Spinal cord (tissue), 10 donors: ENCODE measurements at places on chromosomes 11 and 22.

GRCh38 chr11:20022363-20023081 lies 137.8 kb downstream of the DBX1 start:
- peak; percentile 37 for DNase-seq

DNA sequence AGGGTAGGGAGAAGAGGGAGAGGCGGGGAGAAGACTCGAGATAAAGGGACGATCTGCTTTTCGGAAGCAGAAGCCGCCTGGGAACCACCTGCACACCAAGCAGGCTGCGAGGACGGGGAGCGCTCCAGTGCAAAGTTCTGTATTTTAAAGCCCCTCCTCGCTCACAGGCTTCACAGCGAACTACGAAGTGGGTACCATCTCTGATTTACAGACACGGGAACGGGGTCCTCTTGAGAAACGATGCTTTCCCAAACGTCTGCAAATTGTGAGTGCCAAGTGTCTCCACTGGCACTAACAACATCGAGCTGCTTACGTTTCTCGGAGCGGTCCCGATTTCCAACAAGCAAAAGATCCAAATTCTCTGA lies 700 bp upstream of the STX3 start:
- DNase-seq = no peak

GRCh38 chr11:115676768-115677167 lies 172.6 kb upstream of the CADM1 start:
- no peak for DNase-seq

DNA sequence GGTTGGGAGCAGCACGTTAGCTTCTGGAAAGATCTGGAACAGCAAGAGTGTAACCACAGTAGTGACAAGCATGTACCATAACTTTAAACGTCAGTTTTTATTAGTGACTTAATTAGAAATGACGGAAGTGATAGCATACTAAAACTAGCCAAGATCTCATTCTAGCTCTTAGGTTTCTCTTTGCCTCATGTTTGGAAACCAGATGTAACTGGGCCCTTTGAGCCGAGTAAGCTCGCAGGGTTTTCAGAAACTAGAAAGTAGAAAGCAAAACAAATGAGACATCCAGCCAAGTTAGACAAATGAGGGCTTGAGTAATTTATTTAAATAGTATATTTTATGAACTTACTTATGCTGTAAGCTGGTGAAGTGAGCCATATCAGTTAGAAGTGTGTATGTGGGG lies 40.2 kb upstream of the SLC5A12 start:
- DNase-seq = no peak

DNA sequence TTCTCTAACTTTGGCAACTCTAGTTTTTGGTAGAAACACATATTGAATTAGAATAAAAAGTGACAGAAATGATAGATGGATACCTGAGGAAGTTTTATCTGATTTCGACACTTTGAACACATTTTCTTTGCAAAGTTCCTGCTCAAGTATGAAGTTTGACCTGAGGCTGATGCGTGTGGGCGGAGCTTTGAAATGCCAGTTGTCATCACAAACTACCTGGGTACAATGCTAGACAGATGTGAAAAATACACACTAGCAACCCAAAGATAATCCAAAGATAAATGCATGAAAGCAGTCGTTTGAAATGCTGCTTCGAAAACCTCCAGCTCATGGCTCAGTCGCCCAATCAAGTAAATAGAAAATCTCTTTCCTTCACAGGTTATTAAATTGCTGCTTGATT lies 54.8 kb downstream of the CD44 start:
- DNase-seq = no peak

- no peak for DNase-seq
Measured at GRCh38 chr11:116650052-116650451, 122.7 kb downstream of the BUD13 start.

- peak; percentile 68 for DNase-seq
Measured at GRCh38 chr11:47768101-47768612, 1.0 kb upstream of the FNBP4 start.

DNA sequence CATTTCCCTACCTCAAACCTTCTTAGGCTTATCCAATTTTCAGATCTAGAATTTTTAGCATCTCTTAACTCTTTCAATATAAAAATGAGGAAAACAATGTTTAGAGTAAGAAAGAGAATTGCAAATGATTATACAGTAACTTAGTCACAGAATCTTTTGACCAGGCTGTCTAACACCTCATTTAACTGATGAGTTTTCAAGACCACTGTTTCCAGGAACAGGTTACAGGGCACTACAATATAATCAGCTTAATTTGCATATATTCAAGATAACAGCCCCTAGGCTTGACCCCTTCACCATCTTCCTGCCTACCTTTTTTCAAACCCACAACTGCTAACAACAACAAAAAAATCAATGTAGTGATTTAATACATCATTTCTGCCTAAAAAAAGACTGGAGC lies 12.7 kb downstream of the NUMA1 start:
- no peak for DNase-seq

DNA sequence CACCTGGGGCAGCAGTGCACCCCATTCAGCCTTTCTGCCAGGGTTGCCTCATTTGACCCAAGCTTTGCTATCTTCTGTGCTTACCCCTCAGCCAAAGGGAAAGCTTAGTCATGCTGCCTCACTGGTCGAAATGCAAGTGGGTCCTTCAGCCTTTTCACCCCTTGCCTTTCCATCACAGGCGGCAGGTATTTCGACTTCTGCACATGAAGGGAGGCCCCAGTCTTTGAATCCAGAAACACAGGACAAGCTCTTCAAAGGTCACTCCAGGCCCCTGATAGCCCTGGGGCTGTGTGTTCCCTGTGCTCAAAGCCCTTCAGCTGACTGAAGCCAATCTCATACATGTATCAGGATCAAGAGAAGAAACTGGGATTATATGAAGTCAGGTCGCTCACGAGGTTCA lies 129.7 kb downstream of the SNX19 start:
- no peak for DNase-seq

GRCh38 chr22:47841156-47841555 lies 1078.7 kb downstream of the TBC1D22A start:
- no peak for DNase-seq

DNA sequence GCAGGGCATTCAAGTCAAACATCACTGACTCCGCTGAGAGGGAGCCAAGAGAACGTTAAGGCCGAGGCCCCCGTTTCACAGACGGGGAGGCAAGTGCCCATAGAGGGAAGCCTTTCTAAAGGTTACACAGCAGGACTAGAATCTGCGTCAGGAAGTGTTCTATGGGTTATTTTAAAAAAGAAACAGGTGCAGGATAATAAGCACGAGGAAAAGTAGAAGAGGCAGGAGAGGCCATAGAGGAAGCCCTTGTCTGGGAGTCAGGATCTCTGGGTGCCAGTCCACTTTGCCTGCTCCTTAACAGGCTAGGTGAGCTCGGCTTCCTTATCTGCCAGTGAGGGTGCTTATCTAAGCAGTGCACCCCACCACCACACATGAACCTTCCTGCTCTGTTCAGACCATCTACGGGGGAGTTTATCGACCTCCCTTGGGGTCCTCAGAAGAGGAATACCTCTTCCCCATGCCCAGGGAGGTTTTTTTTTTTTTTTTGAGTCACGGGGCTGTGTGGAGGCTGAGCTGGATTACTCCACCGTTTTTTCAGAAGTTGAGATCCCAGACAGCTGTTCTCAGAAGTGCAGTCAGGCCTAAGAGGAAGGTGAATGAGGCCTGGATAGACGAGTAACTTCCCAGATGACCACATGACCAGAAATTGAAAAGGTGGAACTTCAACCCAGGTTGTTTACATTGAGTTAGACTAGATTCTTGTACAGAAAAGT lies 1.2 kb upstream of the FCHSD2 start:
- no peak for DNase-seq

- no peak for DNase-seq
Measured at GRCh38 chr22:43876866-43877509, 14.7 kb upstream of the SULT4A1 start.

GRCh38 chr11:72718101-72718501 lies 34.1 kb downstream of the ARAP1 start:
- no peak for DNase-seq

- DNase-seq = no peak
Measured at GRCh38 chr22:20549232-20549841, 41.9 kb downstream of the MED15 start.

DNA sequence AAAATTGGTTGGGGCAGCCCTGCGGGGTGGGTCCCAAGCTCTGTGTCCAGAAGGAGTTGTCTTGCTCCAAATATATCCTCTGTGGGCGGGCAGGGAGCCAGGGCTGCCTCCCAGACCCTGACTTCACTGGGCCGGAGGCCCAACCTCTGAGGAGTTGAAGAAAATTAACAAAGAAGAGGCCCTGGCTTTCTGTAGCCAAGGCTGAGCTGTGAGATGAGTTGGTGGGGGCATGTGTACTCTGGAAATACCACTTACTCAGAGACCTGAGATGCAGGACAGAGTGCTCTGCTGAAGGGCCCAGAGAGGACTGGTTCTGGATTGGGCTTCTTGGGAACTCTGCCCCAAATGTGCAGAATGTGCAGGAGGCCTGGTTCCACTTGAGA lies 96.3 kb downstream of the SWAP70 start:
- DNase-seq = peak; percentile 52

GRCh38 chr22:31055635-31056159 lies 25.4 kb upstream of the SMTN start:
- DNase-seq = peak; percentile 31

GRCh38 chr11:95778699-95779098 lies 10.9 kb downstream of the FAM76B start:
- no peak for DNase-seq
